Myocyte (in vitro differentiated cells): ENCODE measurements at places on chromosomes 4 and X.

DNA sequence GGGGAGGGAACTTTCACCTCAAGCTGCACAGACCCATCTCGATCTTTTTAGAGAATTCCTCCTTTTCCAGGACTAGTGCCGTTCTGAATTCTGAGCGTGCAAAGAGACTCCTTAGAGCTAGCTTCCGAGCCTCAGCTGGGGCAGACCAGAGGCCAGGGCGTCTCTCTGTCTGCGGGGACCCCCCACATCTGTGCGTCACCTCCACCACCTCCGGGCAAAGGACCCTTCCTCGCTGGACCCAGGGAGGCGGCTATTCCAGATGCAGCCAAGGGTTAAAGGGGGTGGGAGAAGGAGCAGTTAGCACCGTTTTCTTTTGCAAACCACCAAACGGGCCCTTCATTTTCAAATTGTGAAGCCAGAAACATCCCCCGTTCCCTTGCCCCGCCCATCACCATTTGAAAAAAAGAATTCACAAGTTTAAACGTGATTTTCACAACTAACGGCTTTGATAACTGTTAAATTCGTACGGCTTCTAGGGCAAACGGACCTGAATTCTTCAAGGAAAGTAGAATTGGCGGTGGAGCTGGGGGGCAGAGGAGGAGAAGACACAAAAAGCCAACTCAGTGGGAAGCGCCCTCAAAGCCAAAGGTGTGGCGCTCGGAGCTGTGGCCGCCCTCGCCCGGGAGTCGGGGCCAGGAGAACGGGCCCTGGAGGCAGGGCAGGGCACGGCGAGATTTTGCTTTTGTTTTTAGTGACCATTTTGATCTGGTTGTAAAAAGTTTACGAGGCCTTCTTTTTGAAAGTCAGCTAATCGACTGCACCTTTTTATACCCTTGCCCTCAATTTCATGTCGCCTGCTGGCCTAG lies 3.3 kb upstream of the PDGFRA start:
- no peak for DNase-seq

GRCh38 chr4:1518997-1519700 lies 112.9 kb upstream of the NKX1-1 start:
- no peak for DNase-seq

DNA sequence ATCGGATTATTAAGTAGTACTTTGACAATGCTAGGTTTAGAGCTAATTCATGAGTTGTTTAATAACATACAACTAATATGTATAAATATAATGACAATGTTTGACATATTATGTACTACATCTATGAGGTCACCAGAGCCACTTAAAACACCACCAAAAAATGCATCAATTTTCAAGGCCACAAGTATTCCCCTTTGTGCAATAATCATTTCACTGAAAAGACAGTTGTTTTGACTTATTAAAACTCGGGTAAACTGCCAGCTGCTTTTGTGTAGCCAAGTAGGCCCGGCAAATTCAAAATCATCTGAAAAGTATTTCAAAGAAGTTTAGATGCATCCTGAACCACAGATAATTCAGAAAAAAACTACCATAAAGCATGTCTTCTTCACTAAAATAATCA lies 48.7 kb downstream of the CLOCK start:
- peak; percentile 33 for DNase-seq

- DNase-seq: no peak
Observed at GRCh38 chr4:145957302-145957701, 18.7 kb upstream of the ZNF827 start.

GRCh38 chrX:136783159-136783558 lies 2.4 kb upstream of the ARHGEF6 start:
- no peak for DNase-seq

GRCh38 chr4:100889401-100889800 lies 371.6 kb upstream of the EMCN start:
- no peak for DNase-seq

DNA sequence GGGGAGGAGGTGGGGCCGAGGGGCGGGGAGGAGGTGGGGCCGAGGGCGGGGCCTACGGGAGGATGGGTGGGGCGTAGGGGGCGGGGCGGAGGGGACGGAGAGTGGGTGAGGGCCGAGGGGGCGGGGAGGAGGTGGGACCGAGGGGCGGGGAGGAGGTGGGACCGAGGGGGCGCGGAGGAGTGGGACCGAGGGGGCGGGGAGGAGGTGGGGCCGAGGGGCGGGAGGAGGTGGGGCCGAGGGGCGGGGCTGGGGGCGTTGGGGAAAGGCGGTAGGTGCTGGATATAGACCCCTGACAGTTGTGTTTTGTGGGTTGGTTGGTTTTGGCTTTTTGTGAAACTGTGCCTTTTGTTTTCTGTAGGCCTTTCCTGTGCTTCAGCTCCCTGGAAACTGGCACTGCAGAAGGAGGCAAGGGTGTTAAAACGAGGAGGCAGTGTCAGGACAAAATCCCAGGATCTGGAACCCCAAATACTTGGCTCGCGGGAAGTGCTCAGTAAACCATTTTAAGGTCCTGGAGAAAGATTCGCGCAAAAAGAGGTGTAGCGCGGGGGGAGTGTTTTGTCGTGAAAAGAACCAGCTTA lies 580 bp upstream of the MMGT1 start:
- DNase-seq: peak; percentile 66

GRCh38 chr4:142104041-142104440 lies 467.7 kb downstream of the IL15 start:
- no peak for DNase-seq

GRCh38 chr4:125317525-125317877 lies 2.7 kb downstream of the FAT4 start:
- DNase-seq: peak; percentile 49

DNA sequence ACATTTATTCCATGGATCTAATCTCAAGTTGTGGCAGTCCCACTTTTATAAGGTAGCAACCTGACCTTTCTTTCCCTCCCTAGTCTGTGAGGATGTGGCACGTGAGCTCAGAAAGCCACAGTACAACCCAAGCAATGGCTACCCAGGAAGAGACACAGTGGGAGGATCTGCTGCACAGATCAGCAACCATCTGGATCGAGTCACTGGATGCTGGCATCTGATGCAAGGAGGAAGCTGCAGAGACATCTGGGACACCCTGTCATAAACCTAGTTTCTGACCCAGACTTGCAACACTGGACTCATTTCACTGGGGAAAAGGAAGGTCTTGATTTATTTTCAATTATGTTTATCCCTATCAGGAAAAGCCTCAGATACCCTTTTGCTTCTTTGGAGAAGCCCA lies 327.1 kb downstream of the PAPSS1 start:
- DNase-seq: peak; percentile 12

- DNase-seq: no peak
Observed at GRCh38 chr4:124426279-124426678, 286.3 kb downstream of the ANKRD50 start.

- no peak for DNase-seq
Observed at GRCh38 chr4:180560896-180561295, 1682.3 kb upstream of the TENM3 start.

DNA sequence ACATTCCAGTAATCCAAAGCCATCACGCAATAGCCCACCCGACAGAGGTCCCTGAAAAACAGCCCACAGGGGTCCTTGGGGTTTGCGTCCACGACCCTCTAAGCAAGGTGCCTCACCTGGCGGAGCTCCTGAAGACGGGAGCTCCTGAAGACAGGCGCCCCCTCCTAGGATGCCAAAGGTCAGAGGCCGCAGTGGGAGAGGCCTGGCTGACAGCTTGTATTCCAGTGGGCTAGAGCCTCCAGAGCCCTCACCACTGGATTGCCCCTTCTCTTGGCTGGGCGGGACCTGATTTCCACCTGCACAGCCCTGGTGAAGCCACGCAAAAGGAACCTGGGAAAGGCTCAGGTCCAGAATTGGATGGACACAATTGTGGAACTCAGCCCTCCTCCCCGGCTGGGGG lies 29.7 kb upstream of the WFS1 start:
- DNase-seq: no peak
